ENCODE measurements at places on chromosomes 12 and 14.

GRCh38 chr14:69355607-69356281 is 42.4 kb downstream of the ERH start:
- peak; percentile 15 for DNase-seq

- DNase-seq = no peak
Measured at GRCh38 chr14:75826599-75826998, 155.2 kb downstream of the TGFB3 start.

DNA sequence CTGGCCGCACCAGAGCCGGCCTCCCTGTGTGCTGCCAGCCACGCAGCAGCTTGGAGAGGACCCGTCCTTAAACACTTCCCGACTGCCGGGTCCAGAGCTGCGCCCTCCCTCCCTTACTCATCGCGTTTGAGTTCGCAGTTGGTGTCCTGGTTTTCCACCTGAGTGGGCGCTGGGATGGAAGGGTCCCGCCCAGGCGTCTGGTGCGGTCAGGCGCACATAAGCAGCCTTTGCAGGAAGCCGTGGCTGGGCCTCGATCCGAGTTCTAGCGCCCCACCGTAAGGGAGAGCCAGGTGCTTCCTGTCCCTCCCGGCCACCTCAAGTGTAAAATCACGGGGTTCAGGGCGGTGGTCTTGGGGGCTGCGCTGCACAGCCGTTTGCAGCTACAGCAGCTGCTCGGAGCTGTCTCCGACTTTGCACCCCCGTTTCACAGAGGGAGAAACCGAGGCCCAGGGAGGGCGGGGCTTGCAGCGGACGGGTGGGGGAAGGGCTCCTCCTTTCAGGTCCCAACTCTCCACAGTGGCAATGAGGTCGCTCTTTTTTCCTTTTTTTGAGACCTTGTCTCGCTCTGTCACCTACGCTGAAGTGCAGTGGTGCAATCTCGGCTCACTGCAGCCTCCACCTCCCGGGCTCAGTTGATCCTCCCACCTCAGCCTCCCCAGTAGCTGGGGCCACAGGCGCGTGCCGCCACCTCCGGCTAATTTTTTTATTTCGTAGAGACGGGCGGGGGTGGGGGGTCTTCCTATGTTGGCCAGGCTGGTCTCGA is 51.3 kb downstream of the LRCOL1 start:
- DNase-seq = no peak

DNA sequence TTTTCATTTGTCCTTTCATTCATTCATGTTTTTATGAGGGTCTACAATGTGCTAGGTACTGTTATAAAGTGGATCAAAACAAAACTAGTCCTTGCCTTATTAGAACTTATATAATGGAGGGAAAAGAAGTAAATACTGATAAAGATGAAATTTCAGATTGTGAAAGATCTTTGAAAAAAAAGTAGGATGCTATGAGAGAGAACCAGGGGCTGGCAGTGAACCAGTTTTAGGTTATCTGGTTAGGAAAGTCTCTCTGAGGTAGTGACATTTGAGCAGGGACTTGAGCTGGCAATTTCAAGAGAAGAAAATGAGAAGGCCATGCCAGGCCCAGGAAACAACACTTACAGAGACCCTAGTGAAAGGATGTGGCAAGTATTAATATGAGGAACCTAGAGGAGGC is 57.3 kb upstream of the E2F7 start:
- DNase-seq = no peak

DNA sequence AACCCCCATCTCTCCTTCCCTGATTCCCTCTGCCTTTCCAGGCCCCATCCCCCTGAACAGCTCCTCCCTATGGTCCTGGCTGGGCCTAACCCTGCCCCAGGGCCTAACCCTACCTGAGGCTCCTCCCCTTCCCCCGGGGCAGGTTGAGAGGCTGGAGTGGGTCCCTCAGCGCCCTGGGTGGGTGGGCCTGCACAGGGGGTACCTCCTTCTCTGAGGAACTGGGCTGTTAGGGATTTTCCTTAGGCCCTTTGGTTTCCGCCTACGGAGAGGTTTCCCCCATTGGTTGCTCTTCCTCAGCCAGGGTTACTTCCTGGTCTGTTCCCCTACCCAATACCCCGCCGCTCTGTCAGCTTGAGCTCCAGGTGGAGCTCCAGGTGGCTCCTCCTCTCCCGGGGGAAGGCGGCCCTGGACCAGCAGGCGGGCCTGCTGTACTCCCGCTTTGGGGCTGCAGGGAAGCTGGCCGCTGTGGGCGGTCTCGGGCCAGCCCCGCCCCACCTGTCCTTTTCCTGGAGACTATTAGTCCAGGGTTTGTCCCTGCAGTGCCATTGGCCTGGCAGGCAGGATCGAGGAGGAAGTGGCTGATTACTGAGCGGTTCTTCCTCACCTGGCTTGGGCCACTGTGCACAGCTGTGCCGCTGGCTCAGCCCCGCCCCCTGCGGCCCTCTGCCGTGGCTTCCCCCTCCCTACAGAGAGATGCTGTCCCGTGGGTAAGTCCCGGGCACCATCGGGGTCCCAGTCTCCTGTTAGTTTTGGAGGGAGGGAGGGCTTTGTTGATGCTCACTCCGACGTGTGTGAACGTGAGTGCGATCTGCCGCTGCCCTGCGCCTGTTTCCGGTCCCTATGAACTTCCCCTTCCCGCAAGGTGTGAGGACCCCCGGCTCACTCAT is 2.5 kb downstream of the C12orf57 start:
- no peak for DNase-seq

- no peak for DNase-seq
Measured at GRCh38 chr12:112322441-112322840, 59.8 kb downstream of the HECTD4 start.

DNA sequence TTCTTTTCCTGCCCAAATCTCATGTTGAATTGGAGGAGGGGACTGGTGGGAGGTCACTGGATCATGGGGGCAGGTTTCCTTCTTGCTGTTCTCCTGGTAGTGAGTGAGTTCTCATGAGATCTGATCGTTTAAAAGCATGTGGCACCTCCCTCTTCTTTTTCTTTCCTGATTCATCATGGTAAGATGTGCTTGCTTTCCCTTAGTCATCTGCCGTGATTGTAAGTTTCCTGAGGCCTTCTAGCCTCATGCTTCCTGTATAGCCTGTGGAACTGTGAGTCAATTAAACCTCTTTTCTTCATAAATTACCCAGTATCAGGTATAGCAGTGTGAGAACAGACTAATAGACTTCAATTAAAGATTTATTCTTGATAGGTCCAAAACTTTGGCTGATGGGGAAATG is 83.5 kb downstream of the CAND1 start:
- no peak for DNase-seq
